ENCODE measurements at places on chromosomes 6 and 20.
A peak's percentile ranks its signal among the peaks of the same experiment; 100 is the strongest.

- DNase-seq = no peak
These were observed 454.4 kb downstream of the RFPL4B start for GRCh38 chr6:112801468-112802080.

- DNase-seq = no peak
These were observed 3.9 kb upstream of the CST9 start for GRCh38 chr20:23609486-23610109.

- DNase-seq = no peak
These were observed 67.1 kb downstream of the REPS1 start for GRCh38 chr6:138920906-138921305.

- DNase-seq = no peak
These were observed 52.4 kb downstream of the TMEM242 start for GRCh38 chr6:157270916-157271315.

DNA sequence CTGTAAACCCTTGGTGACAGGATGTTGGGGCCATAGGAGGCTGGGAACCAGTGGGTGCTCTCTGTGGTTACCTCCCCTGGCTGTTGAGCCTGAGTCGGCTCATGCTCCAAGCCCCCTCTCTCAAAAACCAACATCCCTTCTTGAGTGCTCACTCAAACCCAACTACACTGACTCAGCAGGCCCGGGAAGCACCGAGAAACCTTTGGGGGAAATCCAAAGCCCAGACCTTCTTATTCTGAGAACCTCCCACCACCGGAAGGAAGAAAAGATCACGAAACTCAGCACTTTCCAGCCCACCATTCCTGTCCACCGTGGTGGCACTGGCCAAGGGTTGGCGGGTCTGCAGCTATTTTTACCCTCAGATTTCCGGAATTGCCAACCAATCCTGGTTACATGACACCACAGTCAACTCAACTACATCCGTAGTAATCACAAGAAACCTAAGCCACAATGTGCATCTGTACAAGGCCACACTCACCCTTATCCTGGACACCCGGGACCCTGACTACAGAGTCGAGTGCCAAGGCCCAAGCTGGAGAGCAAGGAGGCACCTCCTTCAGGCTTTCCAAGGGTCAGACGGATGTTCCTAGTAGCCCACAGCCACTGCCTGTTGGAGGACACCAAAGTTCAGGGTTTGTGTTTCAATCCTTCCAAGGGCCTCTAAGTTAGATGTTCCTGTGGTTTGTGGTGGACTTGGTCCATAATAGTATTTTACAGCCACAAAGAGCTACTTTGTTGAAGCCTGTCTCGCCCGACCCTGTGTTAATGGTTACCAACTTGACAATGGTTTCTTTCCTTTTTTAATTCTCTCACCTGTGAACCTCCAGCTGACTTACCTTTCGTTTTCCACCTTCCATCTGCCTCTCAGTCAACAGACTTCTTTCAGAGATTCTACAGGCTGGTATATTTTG, 317.0 kb downstream of the CDC5L start:
- DNase-seq = no peak

DNA sequence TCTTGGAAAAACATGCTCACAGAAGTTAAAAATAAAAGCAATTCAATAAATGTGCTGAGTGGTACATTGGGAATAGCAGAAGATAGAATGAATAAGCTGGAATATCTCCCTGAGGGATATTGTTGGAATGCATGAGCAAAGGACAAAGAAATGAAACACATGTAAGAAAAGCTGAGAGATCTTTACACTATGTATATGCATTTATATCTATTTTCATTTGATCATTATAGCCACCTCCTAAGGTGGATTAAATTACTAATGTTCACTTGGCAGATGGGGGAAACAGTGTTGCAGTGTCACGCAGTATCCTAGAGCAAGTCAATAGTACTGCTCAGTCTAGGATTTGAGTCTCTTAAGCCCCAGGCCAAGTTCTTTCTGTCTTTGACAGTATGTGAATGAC, 542.0 kb upstream of the MARCKS start:
- DNase-seq = peak; percentile 49

DNA sequence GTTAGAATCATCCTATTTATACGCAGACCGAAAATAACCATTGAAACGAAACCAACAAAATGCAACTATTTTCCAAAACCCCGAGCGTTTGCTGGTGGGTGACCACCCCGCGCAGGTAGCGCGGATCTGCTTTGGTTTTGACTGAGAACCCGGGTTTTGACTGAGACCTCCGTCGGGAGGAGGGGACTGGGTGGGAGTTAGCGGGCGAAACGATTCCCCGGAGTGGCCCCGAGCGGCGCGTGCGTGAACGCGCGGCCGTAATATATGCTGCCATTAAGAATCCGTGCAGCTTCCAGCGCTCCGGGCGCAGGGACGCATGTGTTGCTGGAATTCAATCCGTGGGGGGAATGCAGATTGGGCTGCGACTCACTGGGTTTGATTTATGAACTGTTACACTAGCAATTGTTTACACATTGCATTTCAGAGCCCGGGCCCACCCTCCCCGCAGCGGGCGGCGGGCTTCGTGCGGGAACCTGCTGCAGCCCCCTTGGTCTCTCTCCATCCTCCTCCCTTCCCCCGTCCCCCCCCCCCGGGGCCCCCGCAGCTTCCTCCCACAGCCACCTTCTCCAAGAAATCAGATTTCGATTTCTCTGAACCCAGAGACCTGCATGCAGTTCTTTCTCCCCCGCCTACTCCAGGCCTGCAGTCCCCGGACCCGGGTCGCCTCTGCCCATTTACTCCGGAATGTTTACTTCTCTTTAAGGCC, 9.9 kb downstream of the NRN1 start:
- peak; percentile 47 for DNase-seq

DNA sequence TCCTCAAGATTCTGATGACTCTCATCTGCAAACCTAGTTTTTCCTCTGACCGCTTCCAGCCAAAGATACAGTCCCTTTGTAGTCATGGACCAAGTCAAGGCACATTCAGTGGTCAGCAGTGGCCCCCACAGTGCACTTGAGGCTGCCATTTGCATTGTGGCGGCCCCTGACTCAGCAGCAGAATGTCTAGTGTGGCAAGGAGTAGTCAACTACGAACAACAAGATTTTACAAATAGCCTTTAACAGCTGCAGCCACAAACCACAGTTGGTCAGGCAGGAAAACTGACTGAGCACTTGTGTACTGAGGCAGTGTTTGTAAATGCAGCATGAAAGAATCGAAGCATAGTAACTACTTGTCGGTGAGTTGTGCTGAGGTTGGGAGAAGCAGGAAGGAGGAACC, 49.6 kb downstream of the SLC2A12 start:
- DNase-seq = no peak

GRCh38 chr6:17938901-17939300, 48.5 kb downstream of the KIF13A start:
- no peak for DNase-seq

GRCh38 chr6:15672818-15673217, 10.0 kb upstream of the DTNBP1 start:
- DNase-seq = no peak

DNA sequence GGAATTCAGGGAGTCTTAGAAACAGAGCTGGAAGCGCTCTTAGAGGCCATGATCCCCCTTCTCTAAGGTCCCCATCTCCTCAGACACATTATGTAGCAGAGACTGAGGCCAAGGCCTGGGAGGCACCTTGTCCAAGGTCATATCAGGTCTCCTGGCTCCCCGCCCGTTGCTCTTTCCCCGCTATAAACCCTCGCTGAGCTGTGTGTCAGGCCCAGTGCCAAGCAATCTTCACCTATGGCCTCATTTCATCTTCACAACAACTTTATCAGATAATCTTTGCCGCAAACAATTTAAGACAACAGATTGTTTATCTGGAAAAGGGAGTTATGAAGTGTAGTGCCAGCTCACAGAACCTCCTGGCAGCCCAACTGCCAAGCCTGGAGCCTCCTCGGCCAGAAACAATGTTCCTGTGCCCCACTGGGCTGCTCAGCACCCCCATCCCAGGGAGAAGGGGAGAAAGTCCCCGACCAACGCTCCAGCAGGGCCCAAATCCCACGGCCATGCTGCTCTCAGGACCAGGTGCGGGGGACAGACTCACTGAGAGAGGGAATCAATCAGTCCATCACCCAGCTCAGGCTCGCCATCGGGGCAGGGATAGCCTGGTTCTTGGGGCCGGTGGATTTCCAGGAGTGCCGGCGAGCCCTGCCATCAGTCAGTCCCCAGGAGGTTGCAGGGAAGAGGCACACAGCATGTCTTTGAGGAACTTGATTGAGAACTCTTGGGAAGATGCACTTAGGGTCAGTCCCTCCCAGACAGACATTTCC, 16.9 kb upstream of the FANCE start:
- DNase-seq = peak; percentile 12

GRCh38 chr6:100880853-100881706, at the start of gene ASCC3:
Gene ASCC3 (minus strand): TSS chr6:100881329. CDS start chr6:100867997, 13,332 bp downstream.
- DNase-seq = peak; percentile 94

- DNase-seq = no peak
These were observed 194.7 kb upstream of the PMEPA1 start for GRCh38 chr20:57904314-57905105.

DNA sequence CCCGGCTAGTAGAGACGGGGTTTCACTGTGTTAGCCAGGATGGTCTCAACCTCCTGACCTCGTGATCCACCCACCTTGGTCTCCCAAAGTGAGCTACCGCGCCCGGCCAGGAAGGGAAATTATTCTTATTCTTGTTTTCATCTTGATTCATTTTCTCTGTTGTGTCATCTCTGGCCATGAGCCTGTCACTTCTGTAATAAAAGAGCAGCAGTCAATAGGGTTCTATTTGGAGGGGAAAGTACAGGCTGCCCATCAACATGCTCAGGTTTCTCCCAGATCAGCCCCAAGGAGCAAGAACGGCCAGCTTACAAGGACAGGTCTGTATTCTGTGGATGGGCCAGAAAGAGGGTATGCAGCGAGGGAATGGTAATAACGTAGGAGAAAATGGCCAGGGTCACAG, 345.0 kb downstream of the PREX1 start:
- DNase-seq = no peak

- DNase-seq = no peak
These were observed 117.9 kb downstream of the ISM1 start for GRCh38 chr20:13338999-13339411.

- DNase-seq = no peak
These were observed 59.4 kb upstream of the GNRH2 start for GRCh38 chr20:2984028-2984501.

- no peak for DNase-seq
These were observed 95.7 kb upstream of the HMGCLL1 start for GRCh38 chr6:55674672-55675071.

DNA sequence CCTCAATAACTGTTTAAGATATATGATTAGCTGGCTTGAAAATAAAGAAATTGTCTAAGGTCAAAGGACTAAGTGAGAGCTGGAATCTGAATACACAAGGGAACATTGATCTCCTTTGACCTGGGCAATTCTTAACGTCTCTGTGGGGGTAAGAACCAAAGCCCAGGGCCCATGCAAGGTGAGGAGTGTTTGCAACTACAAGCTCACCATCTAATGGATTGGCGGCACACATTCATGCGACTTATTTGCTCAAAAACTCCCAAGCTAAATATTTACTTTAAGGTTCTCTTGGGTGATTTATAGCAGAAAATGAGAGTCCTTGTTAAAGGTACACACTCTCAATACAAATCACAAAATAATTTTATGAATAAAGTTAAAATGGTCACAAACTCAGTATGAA, 392.0 kb upstream of the FLRT3 start:
- DNase-seq = no peak

DNA sequence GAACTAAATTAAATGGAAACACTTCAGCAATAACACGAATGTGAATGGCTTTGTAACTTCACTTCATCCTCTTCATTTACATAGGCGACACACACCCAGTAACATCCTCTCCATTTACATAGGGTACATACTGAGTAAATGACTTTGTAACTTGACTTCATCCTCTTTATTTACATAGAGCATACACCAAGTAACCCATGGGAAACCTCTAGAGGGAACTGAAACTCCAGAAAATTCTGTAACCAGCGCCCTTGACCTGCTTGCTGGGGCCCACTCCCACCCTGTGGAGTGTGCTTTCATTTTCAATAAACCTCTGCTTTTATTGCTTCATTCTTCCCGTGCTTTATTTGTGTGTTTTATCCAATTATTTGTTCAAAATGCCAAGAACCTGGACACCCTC, 81.6 kb upstream of the OPRM1 start:
- DNase-seq = no peak

- no peak for DNase-seq
These were observed 38.3 kb downstream of the SNX3 start for GRCh38 chr6:108222504-108222903.

DNA sequence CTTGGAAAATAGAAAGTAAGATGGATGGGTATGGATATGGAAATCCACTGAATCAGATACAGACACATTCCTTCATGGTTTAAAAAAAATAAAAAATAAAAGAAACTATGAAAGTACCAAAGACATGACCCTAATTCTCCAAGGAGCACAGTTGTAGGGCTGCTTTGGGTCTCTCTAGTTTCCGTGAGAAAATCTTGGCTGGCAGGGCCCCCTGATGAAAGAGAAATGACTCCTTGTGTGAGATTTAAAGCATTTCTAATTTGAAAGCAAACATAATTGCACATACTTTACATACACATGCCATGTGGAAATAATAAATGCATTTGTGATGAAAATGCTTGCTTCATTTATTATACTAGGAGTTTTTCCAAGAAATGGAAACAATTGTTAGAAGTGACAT, 593.9 kb upstream of the BTBD3 start:
- no peak for DNase-seq

- DNase-seq = no peak
These were observed 165.7 kb downstream of the SMOC2 start for GRCh38 chr6:168606722-168607121.

- no peak for DNase-seq
These were observed 222.1 kb upstream of the SULF2 start for GRCh38 chr20:48007351-48007750.

GRCh38 chr6:56499095-56499494, 143.6 kb downstream of the DST start:
- DNase-seq = no peak

DNA sequence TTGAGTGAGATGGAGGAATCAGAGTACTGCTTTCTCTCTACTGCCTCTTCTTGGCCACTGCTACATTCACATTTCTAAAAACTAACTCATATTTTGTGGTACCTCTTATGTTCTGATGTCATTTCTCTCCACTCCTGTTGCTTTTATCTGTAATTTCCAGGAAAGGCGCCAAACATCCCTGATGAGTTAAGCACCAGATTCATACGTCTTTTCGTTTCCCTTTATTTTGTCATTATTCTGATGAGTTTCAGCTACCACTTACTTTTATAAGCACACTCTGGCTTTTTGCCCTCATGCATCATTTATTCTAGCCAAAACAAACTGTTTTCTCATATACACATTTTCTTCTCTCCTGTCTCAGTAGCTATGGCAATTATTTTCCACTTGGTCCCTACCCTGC, 680.0 kb downstream of the RNF144B start:
- no peak for DNase-seq

All from trophoblast cell (in vitro differentiated cells and primary cell).